ENCODE measurements at places on chromosomes 5 and 9.

GRCh38 chr5:173733831-173734501 lies 117.5 kb upstream of the BOD1 start:
- no peak for DNase-seq

- no peak for DNase-seq
These were observed 173.6 kb downstream of the TENT4A start for GRCh38 chr5:6886866-6887265.

DNA sequence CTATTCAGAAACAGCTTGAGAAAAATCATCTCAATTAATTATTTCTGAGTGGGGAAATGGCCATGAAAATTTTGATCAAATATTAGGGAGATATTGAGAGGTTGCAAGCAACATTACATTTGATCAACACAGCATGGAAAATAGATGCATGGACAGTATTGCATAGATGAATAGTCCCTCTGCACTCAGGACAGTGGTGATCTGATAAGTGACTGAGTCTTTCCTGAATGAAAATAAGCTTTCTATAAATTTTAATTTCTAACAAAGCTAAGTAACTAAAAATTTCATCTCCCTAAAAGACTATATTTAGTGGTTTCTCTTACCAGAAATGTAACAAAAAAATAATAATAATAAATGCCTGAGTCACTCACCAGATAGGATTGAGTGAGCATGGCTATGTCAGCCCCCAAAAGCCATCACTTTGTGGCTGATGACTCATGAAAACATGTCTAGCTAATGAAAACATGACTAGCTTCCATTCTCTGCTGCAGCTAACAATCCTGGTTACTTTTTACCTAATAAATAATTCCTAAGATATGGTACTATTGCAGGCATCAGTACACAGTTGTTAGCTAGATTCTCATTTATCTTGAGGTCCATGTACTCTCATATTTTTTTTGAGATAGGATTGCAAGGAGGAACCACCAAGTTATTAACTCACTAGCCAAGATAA lies 1294.8 kb upstream of the ACO1 start:
- no peak for DNase-seq

DNA sequence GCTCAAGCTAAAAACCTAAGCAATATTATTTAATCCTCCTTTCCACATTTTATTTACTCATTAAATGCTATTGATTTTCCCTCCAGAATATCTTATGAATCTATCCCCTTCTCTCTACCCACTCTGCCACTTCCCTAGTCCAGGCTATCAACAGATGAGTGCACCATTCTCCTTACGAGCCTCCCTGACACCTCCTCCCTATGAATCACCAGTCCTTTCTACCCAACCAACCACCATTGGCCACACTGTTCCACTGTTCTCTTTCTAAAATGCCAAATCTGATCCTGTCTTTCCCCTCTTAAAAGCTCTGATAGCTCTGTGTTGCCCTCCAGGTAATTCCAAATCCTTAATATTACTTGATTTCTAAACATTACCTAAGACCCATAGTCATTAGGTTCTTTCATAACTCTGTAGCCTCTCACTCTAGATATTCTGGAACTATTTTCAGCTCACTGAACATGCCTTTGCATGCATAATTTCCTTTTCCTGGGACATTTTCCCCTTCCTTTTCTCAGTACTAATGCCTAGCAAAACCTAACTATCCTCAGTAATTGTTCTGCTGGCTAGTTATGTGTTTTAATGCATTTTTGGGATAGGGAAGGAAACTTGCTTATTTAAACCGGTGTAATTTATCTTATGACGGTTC lies 126.3 kb downstream of the UNC13B start:
- no peak for DNase-seq

Data from HS-27A (cell line).